ENCODE measurements at places on chromosomes 4 and X.

- no peak for DNase-seq
These were observed 53.6 kb downstream of the LIN54 start for GRCh38 chr4:82957045-82957444.

GRCh38 chrX:50471390-50471789 is 765 bp upstream of the DGKK start:
- no peak for DNase-seq

GRCh38 chr4:68717999-68718398 is 47.5 kb upstream of the UGT2B15 start:
- DNase-seq: no peak

- DNase-seq: no peak
These were observed 8.7 kb upstream of the CABS1 start for GRCh38 chr4:70326052-70326451.

- DNase-seq: no peak
These were observed 108.3 kb downstream of the QRFPR start for GRCh38 chr4:121272526-121272925.

- no peak for DNase-seq
These were observed 29.2 kb downstream of the SULT1E1 start for GRCh38 chr4:69830560-69831269.
